ENCODE measurements at places on chromosomes 1 and 21.

DNA sequence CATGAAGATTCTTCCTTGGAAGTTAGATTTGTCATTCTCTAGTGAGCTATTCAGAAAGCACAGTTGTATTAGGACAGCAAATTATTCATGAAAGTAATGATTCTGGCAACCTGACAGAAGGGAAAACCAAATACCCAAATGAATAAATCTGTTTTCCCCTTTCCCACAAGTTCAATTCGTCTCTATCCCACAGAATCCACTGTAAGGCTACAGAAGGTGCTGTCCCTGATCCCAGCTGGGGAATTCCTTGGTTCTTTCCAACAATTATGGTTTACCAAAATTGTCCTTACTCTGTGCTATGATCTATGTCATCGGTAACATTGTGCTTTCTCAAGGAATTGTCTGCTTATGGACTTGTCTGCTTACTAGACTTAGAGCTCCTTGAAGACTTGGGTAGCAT, 104.2 kb downstream of the FASLG start:
- DNase-seq = no peak

GRCh38 chr1:202516434-202516877, 168.0 kb downstream of the PPP1R12B start:
- no peak for DNase-seq

- no peak for DNase-seq
Measured at GRCh38 chr1:232384171-232384883, 245.6 kb downstream of the SIPA1L2 start.

DNA sequence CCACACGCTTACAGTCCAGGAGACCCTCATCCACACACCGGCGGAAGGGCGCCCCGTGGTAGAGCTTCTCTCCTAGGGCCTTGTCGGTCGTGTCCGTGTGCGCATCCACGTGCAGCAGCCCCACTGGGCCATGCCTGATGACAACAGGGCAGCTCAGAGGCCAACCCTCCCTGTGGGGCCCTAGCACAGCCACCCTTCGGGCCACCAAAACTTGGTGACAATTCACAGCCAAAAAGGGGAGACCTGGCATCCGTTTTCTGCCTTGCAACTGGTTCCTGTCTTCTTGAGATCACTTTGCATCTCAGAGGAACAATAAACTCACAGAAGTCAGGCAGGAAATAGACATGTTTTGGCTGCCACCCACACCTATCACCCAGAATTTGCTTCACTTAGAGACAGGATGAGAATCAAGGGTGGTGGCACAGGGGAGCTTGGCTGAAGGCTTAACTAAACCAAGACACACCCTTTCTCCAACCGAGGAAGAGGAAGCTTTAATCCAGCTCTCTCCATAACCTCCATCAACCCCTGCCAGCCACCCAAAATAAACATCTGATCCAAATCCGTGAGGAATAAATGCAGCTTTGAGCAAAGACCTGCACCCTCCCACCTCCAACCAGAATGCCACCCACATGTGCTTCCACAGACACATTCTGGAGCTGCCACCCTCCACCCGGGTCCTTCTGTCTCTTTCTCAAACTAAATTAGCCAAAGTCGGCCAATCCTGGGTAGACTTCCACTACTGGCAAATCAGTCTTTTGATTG, 5.7 kb downstream of the AGMAT start:
- DNase-seq = no peak

DNA sequence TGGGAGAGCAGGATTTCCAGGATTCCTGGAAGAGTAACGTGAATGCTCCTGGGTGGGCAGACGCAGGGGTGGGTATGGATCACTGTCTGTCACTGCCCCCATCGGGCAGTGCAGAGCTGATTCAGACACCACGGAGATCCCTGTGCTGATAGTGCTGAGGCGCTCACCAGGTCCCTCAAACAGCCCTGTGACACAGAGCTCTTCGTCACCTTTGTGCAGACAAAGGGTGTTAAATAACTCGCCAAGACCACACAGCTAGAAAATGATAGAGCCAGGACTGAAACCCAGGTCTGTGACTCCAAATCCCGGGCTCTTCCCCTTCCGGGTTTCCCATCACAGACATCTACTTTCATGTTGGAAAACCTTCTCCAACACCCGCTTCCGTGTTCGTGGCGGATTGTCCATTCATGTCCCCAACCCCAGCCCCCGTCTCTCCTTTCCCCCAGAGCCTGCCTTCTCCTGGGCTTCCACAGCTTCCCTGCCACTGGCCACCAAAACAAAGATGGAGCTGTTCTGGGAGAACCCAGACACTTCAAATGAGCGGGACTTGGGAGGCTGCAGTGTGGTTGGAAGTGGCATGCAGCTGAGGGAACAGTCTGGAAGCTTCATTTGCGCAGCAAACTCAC, 2.6 kb downstream of the EFHD2 start:
- no peak for DNase-seq
